Inflammatory macrophage treated with lipopolysaccharide for 4 hours (primary cell): ENCODE measurements at places on chromosomes 13 and 19.

DNA sequence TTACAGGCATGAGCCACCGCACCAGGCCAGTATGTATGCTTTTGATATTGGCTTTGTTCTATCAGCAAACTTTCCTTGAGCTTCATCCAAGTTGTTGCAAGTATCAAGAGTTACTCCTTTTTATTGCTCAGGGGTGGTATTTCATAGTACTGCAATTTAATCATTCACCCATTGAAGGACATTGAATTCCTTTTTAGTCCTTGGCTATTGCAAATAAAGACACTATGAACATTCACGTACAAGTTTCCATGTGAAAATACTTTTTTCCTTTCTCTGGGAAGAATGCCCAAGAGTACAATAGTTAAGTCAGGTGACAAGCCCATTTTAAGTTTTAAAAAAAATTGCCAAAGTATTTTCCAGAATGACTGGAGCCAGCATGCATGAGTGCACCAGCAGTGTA, 20.4 kb downstream of the CEACAM3 start:
- DNase-seq, result no peak

DNA sequence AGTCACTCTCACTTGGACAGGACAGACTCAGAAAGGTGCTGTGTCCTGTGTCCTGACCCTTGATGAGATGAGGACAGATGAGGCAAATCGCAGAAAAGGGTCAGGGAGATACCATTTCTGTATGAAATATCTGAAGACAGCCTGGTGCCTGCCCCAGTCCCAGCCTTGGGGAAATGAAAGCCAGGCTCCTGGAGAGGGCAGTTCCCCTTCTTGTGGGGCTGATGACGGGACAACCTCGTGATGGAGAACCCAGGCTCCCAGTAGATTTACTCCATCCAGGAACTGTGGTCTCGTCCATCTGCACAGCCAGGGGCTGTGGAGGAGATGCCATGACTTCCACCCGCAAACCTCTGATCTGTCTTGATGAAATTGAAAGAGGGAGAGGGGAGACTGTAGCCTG, 13.8 kb downstream of the LILRB1 start:
- peak; percentile 95 for DNase-seq

DNA sequence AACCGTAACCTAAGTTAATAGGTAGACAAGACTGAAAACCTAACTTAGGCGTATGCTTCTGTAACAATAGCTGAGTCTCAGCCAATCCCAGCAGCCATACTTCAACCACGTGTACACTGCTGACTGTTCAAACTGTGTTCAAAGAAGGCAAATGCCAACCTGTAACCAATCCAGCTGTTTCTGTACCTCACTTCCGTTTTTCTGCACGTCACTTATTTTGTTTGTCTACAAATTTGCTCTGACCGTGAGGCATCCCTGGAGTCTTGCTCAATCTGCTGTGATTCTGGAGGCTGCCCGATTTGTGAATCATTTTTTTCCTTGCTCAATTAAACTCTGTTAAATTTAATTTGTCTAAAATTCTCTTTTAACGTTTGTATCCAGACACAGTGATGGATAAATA, 59.2 kb downstream of the EDNRB start:
- peak; percentile 9 for DNase-seq

- DNase-seq, result no peak
These were observed 185.4 kb upstream of the SERP2 start for GRCh38 chr13:44188257-44188656.

DNA sequence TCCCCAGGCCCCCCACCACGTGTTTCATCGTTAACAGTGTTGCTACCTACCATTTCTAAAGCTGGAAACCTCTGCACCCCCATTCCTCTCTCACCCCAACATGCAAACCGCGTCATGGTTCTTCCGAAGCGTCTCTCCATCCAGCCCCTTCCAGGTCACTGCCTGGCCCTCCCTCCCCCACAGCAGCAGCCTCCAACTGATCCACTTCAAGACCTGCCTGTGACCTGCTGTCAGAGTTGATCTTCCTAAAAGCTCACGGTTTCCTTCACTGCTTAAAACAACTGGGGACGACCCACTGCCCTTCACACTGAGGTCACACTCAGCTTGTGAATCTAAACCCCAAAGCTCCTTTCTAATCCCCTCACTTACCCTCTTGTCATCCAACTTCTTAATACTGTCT, 47.7 kb downstream of the STK24 start:
- no peak for DNase-seq

DNA sequence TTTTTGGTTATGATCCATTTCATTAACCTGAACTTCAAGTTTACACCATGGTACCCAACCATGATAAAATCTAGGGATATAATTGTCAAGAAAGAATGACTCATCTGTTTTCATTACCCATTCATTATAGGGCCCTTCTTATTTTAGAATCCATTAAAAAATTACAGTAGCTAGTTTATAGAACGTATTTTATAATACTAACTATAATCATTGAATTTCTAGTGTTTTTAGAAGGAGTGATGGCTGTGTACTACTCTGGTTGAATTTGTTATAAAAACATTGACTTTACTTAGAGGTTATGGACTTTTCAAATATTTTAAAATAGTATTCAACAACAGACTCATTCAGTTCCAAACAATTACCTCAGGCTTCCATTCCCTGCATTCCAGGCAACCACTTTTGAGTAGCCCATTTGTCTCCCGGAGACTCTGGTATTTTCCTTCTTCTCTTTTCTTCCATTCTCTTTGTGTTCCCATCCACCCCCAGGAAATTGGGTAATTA, 71.9 kb upstream of the KLF12 start:
- no peak for DNase-seq

- no peak for DNase-seq
These were observed 2.4 kb downstream of the RNF6 start for GRCh38 chr13:26219726-26220125.

- DNase-seq, result no peak
These were observed 108.1 kb downstream of the GADD45B start for GRCh38 chr19:2584002-2584401.

DNA sequence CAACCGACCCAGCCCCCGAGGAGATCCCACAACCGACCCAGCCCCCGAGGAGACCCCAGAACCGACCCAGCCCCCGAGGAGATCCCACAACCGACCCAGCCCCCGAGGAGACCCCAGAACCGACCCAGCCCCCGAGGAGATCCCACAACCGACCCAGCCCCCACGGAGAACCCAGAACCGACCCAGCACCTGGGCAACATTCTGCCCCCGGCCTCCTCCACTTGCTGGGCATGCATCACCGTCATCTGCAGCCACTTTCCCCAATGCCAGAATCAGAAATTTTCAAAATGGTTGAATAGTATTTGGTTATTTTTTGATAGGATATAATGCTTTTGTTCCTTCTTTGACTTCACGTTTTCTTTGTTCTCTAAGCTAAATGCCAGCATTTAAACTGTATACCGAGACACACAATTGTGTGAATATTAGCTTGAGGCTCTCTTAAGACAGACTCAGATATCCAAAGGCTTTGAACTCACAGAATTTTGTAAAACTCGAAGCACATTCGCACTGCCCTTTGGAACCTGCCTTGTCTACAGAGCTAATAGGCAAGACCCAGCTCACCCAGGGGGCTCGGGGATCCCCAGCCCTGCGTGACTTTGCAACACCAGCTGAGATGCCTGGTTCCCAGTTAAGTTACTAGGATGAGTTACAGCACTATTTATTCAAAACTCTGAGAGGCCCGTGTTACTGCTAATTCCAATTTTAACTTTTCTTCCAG, 15.5 kb upstream of the RASA3 start:
- no peak for DNase-seq

DNA sequence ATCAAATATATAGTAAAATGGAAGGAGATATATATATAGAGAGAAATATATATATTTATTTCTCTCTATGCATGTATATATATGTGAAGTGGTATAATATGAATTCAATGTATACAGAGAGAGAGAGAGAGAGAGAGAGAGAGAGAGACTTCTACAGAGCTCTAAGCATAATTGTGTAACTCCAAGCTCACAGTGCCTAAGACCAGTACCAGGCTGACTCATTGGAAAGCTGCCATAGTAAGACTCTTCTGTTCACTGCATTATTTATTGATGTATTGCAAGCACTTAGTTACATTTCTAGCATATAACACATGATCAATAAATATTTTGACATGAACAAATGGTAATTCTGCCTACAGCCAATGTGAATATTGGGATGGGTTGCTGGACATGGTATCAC, 1734.7 kb downstream of the SLITRK1 start:
- no peak for DNase-seq

- DNase-seq, result no peak
These were observed 20.9 kb downstream of the UPF1 start for GRCh38 chr19:18852648-18853047.

GRCh38 chr19:5103812-5104410, 135.0 kb downstream of the KDM4B start:
- no peak for DNase-seq

DNA sequence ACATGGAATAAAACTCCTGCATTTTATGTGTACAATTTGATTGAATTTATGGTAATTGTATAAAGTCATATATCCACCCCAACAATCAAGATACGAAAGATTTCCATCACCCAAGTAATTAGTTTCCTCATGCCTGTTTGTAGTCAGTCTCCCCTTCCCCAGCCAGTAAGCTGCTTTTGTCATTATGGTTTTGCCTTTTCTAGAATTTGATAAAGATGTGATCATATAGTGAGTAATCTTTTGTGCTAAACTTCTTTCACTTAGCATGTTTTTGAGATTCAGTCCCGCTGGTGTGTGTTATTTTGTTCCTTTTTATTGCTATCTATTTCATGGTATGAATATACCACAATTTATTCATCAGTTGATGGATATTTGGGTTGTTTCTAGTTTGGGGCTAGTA, 16.0 kb downstream of the ITM2B start:
- no peak for DNase-seq

GRCh38 chr13:98068521-98068920, 74.4 kb upstream of the FARP1 start:
- DNase-seq, result no peak

GRCh38 chr13:36297366-36298338, at the start of gene CCDC169:
Gene CCDC169, minus strand, starts transcription at chr13:36297814. Its CDS starts 95 bp downstream, at chr13:36297719.
- DNase-seq, result peak; percentile 22

GRCh38 chr13:41327994-41328790, 17.1 kb downstream of the NAA16 start:
- no peak for DNase-seq

GRCh38 chr13:64274481-64275217, 2859.0 kb upstream of the PCDH20 start:
- DNase-seq, result no peak

- DNase-seq, result peak; percentile 50
These were observed 86.2 kb downstream of the IRS2 start for GRCh38 chr13:109700176-109700575.

DNA sequence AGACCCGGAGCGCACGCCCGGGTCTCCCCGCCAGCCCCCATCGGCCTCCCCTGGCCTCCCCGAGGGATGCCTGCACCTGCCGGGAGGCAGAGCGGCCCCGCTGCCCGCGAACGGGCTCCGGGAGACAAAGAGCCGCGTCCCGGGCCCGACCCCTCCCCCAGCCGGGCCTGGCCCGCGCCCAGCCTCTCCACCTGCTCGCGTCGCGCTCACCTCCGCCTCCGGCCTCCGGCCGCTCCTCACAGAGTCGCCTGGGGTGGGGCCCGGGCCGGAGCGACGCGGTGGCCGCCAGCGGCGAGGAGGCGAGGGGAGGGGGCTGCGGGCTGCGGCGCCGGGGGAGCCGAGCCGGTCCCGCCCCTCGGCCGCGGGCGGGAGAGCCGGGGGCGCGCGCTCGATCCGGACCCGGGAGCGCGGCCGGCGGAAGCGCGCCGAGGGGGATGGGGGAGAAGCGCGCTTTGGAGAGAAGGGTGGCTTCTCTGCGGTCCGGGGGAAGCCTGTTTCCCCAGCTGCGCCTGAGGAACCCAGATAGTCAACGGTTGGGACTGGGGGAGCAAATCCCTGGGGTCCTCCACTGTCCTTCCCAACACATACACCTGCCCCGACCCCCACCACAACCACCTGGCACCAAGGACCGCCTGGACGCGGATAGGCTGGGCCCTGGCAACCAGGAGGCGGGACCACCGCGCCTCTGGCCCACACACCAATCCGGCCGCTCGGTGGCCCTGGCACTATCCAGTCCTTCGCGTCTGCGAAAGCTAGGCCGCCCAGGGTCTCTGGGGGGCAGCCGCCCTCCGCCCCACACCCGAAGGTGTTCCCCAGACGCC, at the start of gene PRR36:
PRR36 (minus strand) TSS at position 315 of the 821 bp plus-strand sequence. CDS start 701 bp downstream, outside the sequence.
- no peak for DNase-seq

- DNase-seq, result no peak
These were observed 846 bp downstream of the RPL13A start for GRCh38 chr19:49488046-49488862.

GRCh38 chr13:98842070-98842469, 89.6 kb upstream of the SLC15A1 start:
- DNase-seq, result no peak

- no peak for DNase-seq
These were observed 70.7 kb upstream of the GTF3A start for GRCh38 chr13:27353708-27354107.

GRCh38 chr13:106212386-106213010, 323.0 kb downstream of the EFNB2 start:
- no peak for DNase-seq

DNA sequence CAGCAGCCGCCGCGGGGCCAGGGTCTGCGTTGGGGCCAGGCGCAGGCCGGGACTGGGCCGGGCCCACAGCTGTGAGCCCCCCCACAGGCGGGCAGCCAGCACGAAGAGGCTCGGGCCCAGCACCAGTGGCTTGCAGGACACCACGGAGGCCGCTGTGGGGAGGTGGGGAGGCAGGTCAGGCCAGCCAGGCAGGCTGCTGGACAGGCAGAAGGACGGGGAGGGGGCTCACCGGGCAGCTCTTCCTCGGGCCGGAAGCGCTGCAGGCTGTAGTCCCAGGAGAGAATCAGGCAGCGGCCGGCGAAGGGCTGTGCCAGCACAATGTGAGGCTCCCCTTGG, 8.3 kb downstream of the LGI4 start:
- no peak for DNase-seq

- no peak for DNase-seq
These were observed 150.8 kb downstream of the B3GLCT start for GRCh38 chr13:31350560-31350959.

GRCh38 chr19:6556480-6557195, 25.8 kb downstream of the TNFSF9 start:
- DNase-seq, result peak; percentile 97

DNA sequence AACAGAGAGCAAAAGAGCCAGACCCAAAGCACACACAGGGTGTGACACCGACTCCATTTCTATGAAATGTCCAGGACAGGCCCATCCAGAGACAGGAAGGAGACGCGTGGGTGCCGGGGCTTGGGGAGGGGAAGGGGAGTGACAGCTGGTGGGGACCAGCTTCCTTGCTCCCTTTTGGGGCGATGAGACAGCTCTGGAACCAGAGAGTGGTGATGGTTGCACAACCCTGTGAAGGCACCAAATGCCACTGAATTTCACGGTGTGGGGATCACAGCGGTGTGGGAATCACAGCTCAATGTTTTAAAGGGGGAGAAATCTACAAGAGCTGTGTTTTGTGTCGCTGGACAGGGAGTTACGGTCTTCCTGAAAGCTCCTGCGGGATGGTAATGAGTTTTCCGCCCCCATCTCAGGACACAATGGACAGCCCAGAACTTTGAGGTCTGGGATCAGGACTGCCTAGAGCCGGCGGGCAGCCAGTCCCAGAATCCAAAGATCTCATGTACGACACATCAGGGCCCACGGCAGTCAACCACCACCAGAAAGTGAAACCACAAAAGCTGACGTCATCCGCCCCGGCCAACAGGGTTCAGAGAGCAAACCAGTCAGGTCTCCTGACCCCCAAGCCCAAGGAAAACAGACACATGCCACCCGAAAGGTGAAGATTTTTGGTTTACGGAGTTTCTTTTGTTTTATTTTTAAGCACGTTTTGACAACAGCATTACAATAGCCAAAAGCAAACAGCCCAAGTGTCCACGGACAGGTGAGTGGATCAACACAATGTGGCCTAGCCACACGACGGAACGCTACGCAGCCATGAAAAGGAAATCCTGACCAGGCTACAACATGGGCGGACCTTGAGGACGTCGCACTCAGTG, 7.3 kb downstream of the SGTA start:
- peak; percentile 96 for DNase-seq
